ENCODE measurements at places on chromosomes 7 and 10.

DNA sequence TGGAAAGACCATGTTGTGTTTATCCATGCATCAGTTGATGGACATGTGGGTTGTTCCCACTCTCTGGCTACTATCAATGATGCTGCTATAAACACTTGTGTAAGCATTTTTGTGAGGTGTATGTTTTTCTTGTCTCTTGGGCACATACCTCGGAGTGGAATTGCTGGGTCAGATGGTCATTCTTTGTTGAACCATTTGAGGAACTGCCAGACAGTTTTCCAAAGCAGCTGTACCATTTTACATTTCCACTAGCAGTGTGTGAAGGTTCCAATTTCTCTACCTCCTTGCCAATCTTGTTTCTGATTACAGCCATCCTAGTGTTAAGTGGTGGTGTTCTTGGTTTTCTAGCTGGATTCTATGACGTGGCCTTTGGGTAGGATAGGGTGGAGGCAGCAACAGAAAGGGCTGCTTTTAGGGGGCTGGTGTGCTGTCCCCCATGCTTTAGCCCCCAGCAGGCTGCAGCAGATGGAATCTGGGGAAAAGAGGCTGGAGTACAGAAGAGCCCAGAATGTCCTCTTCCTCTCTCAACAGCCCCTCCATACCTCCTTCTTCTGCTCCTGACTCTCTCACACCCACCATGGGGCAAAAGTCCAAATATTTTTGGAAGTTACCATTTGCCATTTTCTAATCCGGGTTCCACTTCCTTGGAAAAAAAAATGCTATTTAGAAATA lies 352.7 kb downstream of the FRMD4A start:
- no peaks in the 10 kb centered on the region for H3K4me1 ChIP-seq
- no peak overlapping the region for H3K27ac ChIP-seq
- H3K36me3 ChIP-seq = no peaks in the 10 kb centered on the region
- no peak for DNase-seq
- H3K4me3 ChIP-seq = no peak overlapping the region

- H3K27ac ChIP-seq = peak overlapping the region; percentile 89
- no peaks in the 10 kb centered on the region for H3K27me3 ChIP-seq
- H3K4me1 ChIP-seq = peaks cover 39% of the 10 kb centered on the region
- DNase-seq = peak; percentile 72
- H3K4me3 ChIP-seq = peak overlapping the region; percentile 35
Observed at GRCh38 chr7:91240376-91240941, 23.8 kb upstream of the FZD1 start.

- no peak overlapping the region for H3K27ac ChIP-seq
- no peaks in the 10 kb centered on the region for H3K27me3 ChIP-seq
- no peaks in the 10 kb centered on the region for H3K4me1 ChIP-seq
- no peak for DNase-seq
- no peaks in the 10 kb centered on the region for H3K36me3 ChIP-seq
- H3K4me3 ChIP-seq = no peak overlapping the region
Observed at GRCh38 chr7:135342887-135343286, 109.2 kb downstream of the STRA8 start.

DNA sequence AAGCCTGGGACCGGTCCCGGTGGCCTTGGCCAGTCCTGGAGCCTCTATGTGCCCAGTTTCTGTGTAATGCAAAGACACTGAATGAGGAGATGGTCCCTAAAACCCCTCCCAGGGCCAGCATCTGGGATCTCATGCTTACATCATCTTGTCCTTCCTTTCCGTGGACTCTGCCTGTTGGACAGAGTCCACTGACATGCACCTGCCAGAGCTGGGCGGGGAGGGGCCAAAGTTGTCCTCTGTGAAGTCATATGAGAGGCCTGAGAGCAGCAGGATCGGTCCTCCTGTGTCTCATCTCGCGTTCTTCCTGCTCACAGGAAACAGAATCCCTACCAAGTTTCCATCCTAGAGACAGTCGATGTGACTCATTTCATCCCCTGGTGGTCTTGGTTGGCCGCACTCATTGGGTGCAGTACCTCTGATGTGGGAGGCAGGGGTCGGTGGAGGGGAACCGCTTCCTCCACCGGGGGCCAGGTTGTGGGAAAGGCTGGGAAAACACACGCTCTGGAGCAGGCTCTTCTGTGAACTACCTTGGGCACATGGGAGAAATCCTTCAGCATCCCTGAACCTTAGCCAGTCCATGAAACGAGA lies 389.6 kb upstream of the PODXL start:
- no peak overlapping the region for H3K4me3 ChIP-seq
- H3K27me3 ChIP-seq = peaks cover 19% of the 10 kb centered on the region
- no peaks in the 10 kb centered on the region for H3K36me3 ChIP-seq
- DNase-seq = no peak
- H3K27ac ChIP-seq = no peak overlapping the region
- peaks cover 5% of the 10 kb centered on the region for H3K4me1 ChIP-seq

- H3K27ac ChIP-seq = no peak overlapping the region
- no peak overlapping the region for H3K4me3 ChIP-seq
- no peak for DNase-seq
- H3K4me1 ChIP-seq = no peaks in the 10 kb centered on the region
- no peaks in the 10 kb centered on the region for H3K36me3 ChIP-seq
- no peaks in the 10 kb centered on the region for H3K27me3 ChIP-seq
Observed at GRCh38 chr7:155181768-155182167, 111.6 kb downstream of the HTR5A start.

DNA sequence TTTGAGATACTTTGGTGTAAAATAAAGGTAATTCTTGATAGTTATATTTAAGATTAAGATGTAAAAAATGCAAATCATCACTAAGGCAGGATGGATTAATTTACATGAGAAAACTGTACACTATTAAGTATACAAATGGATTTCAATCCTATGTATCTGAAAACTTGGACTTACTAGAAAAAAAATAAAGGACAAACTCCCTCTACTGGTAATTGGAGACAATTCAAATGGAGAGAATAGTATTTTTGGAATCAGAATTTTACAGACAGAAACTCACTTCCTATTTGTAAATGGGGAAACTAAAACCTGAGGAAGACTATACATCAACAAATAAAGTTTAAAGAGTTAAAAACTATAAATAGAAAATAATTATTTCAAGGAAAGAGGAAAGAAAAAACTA lies 62.6 kb downstream of the CUL2 start:
- no peak overlapping the region for H3K27ac ChIP-seq
- peaks cover 70% of the 10 kb centered on the region for H3K36me3 ChIP-seq
- no peak overlapping the region for H3K4me3 ChIP-seq
- peak; percentile 38 for DNase-seq
